NCI-H774 (cell line): ENCODE measurements at places on chromosomes 1 and 21.
A peak's percentile ranks its signal among the peaks of the same experiment; 100 is the strongest.

- no peak for DNase-seq
Observed at GRCh38 chr1:89451011-89451410, 73.6 kb upstream of the LRRC8B start.

DNA sequence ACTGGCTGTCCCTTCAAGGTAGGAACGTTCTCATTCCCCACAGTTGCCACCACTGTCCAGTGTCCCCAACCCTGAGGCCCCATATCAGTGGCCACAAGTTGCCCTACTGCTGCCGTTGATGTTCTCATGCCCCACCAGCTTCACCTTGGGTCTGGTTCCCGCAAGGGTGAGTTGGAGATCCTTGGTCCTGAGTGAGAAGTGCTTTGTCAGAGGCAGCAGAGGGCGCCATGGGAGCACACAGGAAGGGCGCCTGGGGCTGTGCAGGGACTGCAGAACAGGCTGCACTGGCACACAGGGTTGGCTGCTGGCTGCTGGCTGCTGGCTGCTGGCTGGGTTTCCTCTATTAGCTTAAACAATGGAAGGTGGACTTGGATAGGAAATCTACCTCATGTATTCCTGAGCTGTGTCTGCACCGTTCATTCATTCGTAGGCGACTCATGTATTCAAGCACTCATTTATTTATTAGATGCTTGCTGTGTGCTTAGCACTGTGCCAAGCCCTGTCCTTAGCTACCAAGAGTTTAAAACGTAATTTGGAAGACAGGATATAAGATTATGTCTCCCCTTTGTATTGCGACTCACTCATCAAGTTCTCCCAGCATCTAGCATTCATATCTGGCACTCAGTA lies 2.1 kb upstream of the S100A9 start:
- peak; percentile 35 for DNase-seq

DNA sequence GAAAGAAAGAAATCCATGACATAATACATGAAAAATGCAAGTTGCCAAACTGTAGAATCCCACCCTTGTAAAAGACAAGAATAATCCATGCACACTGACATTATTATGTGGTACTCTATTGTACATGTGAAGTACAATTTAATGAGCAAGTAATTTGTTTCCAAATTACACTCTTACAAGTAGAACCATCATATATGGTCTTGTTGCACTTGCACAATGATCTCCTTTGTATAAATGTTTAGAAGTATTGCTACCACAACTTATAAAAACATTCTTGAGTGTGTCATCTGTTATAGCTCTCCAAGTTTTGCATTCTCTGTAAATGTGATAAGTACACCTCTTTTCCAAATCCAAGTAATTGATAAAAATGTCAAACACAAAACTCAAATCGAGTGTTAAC lies 29.1 kb upstream of the ZNF281 start:
- DNase-seq: no peak

DNA sequence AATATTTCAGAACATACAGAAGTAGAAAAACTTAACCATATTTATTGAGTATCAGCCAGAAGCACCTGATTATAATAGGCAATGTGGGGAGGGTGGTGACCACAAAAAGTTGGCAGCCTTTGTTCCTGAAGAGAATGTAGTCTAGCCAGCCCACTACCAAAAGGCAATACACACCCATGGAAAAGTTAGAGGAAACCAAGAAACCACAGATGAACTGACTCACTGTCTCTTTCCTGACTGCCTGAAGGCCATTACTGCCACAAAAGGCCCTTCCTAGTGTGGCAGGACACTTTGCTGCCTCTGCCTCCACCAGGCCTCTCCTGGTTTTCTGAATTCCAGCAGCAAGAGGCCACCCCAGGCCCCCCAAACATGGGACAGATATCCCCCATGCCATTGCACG lies 14.6 kb upstream of the PROX1 start:
- no peak for DNase-seq

DNA sequence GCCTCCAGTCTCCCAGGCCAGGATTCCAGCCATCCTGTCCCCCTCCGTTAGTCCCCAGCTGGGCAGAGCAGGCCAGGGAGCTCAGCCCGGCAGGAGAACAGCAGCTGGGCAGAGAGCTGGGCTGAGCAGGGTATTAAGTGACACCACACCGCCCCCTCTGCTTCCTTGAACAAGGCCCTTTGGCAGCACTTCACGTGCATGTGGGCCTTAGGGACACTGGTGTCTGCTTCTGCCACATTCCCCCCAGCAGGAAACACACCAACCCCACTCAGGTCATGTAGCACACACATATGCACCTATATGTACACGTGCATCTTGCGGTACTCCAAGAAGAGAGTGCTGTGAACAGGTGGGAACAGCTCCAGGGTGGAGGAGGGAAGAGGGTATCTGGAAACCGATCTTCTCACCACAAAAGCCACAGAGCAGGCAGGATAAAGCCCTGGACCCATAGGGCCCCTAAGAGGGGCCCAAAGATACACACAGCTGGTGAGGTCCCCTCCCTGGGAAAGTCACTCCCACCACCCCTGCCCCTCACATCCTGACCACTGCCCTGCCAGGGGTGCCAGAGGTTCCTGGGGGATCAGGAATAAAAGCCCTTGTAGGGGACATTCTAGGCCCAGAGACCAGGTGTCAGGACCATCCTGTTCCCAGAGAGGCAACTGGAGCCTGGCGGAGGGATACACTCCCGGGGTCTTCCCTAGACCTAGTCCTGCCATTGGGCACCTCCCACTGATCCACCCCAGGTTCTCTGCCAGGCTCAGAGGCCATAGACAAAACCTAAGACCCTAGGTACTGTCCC lies 4.5 kb downstream of the EPHA2 start:
- no peak for DNase-seq

GRCh38 chr1:167666416-167666815 lies 36.4 kb downstream of the RCSD1 start:
- no peak for DNase-seq

DNA sequence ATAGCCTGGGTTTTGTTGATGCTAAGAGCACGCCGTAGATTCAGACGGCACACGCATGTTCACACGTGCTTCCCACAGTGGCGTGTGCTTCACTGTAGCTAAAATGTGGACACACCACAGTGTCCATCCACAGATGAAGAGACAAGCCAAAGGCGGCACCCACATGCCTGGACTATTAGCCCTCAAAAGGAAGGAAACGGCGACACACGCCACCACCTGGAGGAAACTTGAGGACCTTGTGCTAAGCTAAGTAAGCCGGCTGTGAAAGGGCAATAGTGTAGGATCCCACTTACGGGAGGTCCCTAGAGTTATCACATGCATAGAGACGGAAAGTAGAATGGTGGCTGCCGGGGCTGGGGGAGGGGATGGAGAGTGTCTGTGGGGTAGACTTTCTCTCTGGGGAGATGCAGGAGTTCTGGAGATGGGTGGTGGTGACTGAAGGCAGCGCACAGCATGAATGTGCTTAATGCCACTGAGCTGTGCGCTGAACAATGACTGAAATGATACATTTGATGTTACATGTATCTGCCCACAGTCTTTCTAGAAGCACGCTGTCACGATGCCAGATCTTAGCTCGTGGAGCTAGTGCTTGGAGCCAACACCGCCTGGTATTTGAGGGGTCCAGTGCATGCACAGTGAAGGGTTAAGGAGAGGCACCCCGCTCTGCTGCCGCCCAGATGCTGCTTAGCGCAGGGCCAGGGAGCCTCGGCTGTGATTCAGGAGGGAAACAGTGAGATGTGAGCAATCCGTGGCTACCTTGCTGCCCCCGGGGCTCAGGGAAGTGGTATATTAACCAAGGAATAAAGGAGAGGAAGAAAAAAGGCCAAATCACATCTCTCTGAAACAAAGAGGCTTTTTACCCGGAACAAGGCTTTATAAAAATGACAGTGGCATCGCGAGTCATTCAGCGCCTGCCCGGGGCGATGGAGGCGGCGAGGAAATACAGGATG lies 103.7 kb downstream of the PRDM16 start:
- no peak for DNase-seq

GRCh38 chr1:180571060-180571831 lies 12.5 kb downstream of the OVAAL start:
- no peak for DNase-seq

- no peak for DNase-seq
Observed at GRCh38 chr1:201688514-201688913, 140.4 kb upstream of the IPO9 start.

- DNase-seq: no peak
Observed at GRCh38 chr1:100346387-100346786, 5.9 kb upstream of the CDC14A start.

GRCh38 chr1:8947127-8947691 lies 1.5 kb downstream of the CA6 start:
- no peak for DNase-seq

GRCh38 chr1:64935551-64936155 lies 30.7 kb downstream of the JAK1 start:
- no peak for DNase-seq

- DNase-seq: no peak
Observed at GRCh38 chr1:115323366-115324004, 14.6 kb downstream of the NGF start.

DNA sequence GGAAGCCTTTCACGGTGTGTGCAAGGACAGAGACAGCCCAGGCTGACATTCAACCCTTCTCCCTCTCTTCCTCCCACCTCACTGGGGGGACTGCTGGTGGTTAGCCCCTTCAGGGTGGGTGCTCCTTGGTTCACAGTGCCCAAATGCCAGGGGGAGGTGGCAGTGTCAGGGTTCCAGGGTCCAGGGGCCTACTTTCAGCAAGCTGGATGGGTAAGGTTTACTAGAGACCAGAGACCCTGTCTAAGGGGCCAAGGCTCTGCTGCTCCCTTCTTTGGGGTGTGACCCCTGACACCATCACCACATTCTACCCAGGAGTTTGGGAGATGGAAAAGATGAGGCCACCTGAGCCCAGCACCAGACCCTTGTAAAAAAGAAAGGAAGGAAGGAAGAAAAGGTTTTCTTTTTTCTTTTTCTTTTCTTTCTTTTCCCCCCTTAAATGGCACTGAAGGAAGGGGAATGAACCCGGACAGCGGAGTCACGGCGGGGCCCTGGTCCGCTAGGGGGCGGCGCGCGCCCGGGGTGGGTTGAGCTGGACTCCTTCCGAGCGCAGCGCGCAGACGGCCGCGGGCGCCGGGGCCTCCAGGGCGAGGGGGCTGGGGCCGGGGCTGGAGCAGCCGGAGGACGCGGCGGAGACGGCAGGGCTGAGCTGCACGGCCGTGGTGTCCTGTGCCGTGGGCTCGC lies 18.8 kb downstream of the KNCN start:
- peak; percentile 40 for DNase-seq
